Activated CD8-positive, alpha-beta T cell treated with anti-CD3 and anti-CD28 coated beads for 36 hours (primary cell): ENCODE measurements at places on chromosomes 7 and 10. TPM values are rescaled to one million over a fixed set of nuclear protein-coding genes. Genes with fewer than 3 reads are reported as not detected.
A peak's percentile ranks its signal among the peaks of the same experiment; 100 is the strongest.

DNA sequence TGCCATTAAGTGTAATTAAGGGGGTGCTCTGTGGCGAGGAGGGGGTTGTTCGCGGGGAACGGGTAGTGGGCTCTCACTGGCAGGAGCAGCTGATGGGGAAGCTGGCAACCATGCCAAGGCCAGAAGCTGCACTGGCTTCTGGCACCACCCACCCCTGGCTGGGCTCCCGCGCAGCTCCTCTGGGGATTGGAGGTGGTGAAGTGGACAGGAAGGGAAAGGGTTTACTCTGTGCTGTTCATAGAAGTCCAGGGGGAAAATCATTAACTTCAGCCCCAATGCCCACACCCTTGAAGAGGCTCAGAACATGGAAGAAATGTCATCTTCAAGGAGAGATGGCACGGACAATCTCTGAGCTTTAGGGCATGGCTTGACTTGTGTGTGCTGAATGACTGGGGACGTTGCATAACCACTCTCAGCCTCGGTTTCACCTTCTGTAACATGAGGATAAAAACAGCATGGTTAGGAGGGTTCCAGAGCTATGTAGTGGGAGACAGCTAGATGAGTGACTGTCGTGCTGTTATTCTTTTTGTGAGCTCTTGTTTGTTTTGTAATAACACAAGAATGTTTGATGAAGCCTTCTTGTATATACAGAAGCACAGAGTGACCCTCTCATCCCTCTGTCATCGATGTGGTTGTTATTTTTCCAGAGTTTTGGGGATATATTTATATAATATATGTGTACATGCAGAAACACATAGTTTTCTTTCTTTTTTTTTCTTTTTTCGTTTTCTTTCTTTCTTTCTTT lies 29.9 kb downstream of the KAZALD1 start:
- DNase-seq, result no peak

DNA sequence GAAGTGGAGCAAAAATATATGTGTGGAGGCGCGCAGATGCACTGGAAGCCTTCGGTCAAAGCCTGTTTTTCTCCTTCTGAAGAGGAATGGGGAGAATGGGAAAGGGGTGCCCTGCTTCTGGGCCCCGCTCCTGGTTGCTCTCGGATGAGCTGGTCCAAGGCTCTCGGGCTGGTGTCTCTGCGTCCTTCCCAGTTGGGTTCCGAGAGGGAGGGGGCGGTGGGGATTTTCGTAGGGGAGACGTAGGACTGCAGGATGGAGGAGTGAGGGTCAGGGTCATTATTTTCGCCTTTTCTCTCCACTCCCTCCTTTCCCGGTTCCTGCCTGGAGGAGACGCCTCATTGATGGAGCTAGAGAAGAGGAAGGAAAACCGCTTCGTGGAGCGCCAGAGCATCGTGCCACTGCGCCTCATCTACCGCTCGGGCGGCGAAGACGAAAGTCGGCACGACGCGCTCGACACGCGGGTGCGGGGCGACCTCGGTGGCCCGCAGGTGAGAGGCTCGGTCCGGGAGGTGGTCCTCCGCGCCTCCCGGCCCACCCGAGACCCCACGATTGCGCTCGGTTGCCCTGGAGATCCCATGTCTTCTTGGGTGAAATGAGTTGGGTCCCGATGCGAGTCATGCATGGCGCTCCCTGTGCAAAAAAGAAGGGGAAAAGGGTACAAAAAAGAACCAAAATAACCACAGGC lies 790 bp downstream of the ADAM22 start:
- peak; percentile 19 for DNase-seq

- DNase-seq, result no peak
These were observed 14.9 kb upstream of the PON3 start for GRCh38 chr7:95411036-95411435.

DNA sequence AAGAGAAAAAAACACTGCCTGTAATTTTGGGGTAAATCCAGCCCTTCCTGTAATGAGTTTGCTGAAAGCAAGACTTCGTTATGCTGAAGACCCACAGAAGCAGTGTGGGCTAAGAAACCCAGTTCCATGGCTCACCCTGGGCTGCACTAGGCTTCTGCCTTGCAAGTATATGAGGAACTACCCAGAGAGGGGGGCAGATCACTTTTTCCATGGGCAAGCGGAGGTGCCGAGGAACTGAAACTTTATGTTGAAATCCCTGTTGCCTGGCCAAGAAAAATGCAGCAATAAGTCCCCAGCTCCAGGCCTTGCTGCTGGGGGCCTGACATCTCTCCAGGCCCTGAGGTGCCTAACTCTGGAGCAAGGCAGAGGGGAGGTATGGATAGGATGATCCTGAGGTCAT lies 8.5 kb downstream of the RASSF4 start:
- peak; percentile 43 for DNase-seq

DNA sequence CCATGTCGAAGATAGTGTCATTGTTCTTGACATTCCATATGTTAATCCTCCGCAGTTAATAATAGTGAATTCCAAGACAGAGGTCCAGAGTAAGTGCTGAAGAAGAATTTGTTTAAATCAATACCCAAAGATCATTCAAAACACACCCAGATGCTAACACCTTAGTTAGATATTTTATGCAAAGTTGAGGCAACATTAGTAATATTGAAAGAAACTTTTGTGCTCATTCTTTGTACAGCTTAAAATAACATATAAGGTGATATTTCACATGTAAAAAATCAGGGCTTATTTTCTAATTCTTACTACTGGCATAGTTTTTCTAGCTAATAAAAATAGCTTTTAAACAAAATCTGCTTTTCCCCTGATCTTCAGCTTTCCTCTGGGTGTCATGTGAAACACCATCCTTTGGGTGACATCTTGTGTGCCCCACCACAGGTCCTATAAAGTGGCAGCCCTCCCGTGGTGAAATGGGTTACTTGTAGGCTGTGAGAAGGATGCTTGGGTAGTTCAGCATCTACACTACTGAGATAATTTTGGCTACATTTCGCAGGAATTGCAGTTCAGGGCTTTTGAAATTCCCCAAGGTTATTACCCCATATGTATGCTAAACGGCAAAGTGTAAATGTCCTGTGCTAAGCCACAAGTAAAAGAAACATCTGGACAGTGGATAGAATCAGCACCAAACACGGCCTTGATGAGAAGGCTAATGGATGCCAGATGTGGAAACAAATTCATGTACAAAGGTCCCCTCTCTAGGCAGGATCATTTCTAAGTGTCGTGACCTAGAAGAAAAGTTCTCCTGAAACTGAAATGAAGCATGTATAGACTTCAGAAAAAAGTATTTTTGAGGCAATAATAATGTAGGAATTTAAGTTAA lies 105.4 kb downstream of the GRM3 start:
- no peak for DNase-seq

GRCh38 chr7:8511855-8512254 lies 78.4 kb downstream of the NXPH1 start:
- DNase-seq, result no peak

- DNase-seq, result no peak
These were observed 1.5 kb upstream of the HSPB1 start for GRCh38 chr7:76301000-76301399.

ITGB1 gene
- 45.1 TPM for total RNA-seq

DNA sequence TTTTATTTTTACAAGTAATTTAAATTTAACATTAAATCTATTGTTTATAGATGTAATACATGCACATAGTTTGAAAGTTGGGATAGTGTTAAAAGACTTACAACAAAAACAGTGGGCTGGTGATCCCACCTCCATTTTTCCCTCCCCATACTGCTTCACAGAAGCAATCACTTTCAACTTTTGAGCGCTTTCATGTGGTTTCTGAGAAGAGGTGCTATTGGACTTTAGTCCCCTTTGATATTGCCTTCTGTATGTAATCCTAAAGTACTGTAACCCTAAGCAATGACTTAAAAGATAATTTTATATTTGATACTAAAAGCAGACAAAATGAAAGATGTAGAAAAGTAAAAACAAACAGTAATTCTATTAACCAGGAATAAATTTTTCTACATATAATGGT lies 88.1 kb upstream of the FAM171A1 start:
- DNase-seq, result no peak

GRCh38 chr10:97463363-97464132 lies 17.6 kb downstream of the ZDHHC16 start:
- DNase-seq, result peak; percentile 40
